Activated naive CD4-positive, alpha-beta T cell treated with anti-CD3 and anti-CD28 coated beads, Interleukin-2, amount 10 ng/mL, durations not matched to agents 7 days and 5 days (primary cell): ENCODE measurements at places on chromosomes 12 and 14.

DNA sequence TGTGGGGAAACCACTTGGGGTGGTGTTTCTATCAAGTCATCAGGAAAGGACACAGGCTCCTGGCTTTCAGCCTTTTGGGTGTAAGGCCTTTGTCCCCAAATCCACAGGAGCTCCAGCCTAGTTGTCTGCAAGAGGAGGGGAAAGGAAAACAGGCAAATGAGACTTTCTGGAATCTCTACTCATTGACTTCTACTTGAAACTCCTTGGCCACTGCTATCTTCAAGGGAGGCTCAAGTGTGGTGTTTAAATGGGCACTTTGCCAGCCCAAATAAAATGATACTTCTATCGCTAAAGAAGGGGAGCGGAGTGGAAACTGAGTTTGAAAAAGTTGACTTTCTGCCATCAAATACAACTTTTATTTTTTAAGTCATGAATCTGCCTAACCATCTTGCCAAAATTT is 445.9 kb upstream of the RGS6 start:
- H3K27me3 ChIP-seq = no peaks in the 10 kb centered on the region
- no peak overlapping the region for H3K4me3 ChIP-seq
- peaks cover 14% of the 10 kb centered on the region for H3K36me3 ChIP-seq
- no peak overlapping the region for H3K27ac ChIP-seq

- no peak for DNase-seq
- H3K27me3 ChIP-seq = no peaks in the 10 kb centered on the region
Observed at GRCh38 chr14:62777510-62777909, 267.7 kb downstream of the KCNH5 start.

DNA sequence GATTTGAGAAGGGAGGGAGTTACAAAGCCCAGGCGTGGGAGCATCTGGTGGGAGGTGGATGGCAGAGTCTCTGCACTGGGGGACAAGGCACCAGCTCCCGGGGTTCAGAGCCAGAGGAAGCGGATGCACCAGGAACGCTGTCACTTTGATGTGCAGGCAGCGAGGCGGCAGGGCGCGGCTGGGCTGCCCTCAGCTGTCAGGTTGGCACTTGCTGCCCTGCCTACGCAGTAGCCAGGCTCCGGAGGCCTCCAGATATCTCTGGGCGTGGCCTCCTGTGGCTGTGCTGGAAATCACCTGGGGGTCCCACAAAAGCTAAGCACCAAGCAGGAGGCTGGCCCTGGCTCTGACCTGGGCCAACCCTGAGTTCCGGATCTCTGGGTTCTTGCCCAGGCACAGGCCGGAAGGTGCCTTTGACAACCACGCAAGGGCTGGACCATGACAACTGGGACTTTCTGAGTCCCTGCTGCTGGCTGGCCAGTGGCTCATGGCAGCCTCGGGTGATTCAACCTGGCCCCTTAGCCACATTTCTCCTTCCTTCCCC is 62.1 kb upstream of the MAP1LC3B2 start:
- peaks cover 7% of the 10 kb centered on the region for H3K27me3 ChIP-seq
- no peaks in the 10 kb centered on the region for H3K36me3 ChIP-seq
- no peak overlapping the region for H3K27ac ChIP-seq
- H3K4me3 ChIP-seq = no peak overlapping the region
- no peak for DNase-seq

DNA sequence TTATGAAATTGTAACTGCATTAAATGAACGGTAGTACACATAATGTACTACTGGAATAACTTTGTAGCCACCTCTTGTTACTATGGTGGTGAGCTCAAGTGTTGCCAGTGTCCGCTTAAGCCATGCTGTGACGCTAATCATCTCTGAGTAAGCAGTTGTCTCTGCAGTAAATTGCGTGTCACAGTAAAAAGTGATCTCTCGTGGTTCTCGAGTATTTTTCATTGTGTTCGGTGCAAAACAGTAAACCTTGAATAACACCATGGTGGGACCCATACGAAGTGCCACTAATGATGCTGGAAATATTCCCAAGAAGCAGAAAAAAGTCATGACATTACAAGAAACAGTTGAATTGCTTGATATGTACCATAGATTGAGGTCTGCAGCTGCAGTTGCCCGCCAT is 524.8 kb downstream of the SOX5 start:
- DNase-seq = no peak
- no peak overlapping the region for H3K4me3 ChIP-seq
- no peaks in the 10 kb centered on the region for H3K4me1 ChIP-seq
- H3K36me3 ChIP-seq = no peaks in the 10 kb centered on the region

- no peaks in the 10 kb centered on the region for H3K4me1 ChIP-seq
- H3K4me3 ChIP-seq = no peak overlapping the region
- H3K27ac ChIP-seq = no peak overlapping the region
Observed at GRCh38 chr12:124233041-124233796, 61.7 kb upstream of the RFLNA start.

GRCh38 chr14:51443195-51444018 is 203.4 kb downstream of the TMX1 start:
- H3K27ac ChIP-seq = no peak overlapping the region
- H3K4me1 ChIP-seq = no peaks in the 10 kb centered on the region
- peaks cover 5% of the 10 kb centered on the region for H3K27me3 ChIP-seq
- DNase-seq = no peak
- no peaks in the 10 kb centered on the region for H3K36me3 ChIP-seq

GRCh38 chr12:89217472-89217871 is 134.8 kb downstream of the DUSP6 start:
- DNase-seq = no peak
- no peak overlapping the region for H3K4me3 ChIP-seq
- H3K36me3 ChIP-seq = peaks cover 5% of the 10 kb centered on the region
- peaks cover 4% of the 10 kb centered on the region for H3K27me3 ChIP-seq
- peaks cover 11% of the 10 kb centered on the region for H3K4me1 ChIP-seq
- H3K27ac ChIP-seq = no peak overlapping the region

DNA sequence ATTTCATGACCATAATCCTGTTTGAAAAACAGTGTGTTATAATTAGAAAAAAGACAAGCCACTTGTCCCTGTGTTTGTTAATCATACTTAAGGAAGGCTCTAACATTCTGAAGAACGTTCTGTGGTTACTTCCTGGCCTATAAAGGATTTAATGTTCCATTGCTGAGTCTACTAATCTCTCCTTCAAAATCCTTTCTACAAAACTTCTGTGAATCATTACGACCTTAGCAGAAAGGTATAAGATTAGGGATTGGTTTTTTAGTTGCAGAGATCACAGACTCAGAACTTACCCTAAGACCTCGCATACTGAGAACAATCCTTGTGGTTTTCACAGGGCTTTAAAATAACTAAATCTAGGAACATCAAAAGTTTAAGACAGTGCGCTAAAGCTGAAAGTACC is 48.3 kb downstream of the TMCC3 start:
- H3K27ac ChIP-seq = no peak overlapping the region
- H3K4me1 ChIP-seq = peaks cover 3% of the 10 kb centered on the region
- no peak for DNase-seq
- no peaks in the 10 kb centered on the region for H3K36me3 ChIP-seq
- peaks cover 34% of the 10 kb centered on the region for H3K27me3 ChIP-seq

GRCh38 chr12:15494329-15495046 is 172.2 kb downstream of the PTPRO start:
- no peak for DNase-seq
- H3K27me3 ChIP-seq = peaks cover 8% of the 10 kb centered on the region
- no peak overlapping the region for H3K4me3 ChIP-seq
- H3K27ac ChIP-seq = no peak overlapping the region

GRCh38 chr12:30286345-30286926 is 409.2 kb downstream of the IPO8 start:
- no peak overlapping the region for H3K4me3 ChIP-seq
- no peaks in the 10 kb centered on the region for H3K27me3 ChIP-seq
- no peaks in the 10 kb centered on the region for H3K36me3 ChIP-seq
- DNase-seq = no peak
- H3K27ac ChIP-seq = no peak overlapping the region

DNA sequence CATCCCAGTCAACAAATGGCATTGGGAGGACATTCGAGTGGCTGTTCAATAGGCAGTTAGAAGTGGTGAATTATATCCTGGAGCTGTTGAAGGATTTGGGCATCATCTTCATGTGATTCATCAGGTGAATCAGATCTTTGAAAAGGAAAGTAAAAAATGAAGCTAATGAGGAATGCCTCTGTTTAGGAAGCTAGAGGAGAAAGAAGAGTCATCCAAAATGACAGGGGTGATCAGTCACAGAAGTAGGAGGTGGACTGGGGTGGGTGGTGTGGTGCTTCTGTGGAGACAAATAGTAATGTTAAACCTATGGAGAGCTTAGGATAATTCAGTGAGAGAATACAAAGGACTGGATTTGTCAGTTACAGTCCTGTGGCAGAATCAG is 32.7 kb downstream of the DIP2B start:
- H3K4me3 ChIP-seq = no peak overlapping the region
- peaks cover 20% of the 10 kb centered on the region for H3K36me3 ChIP-seq
- DNase-seq = no peak
- peaks cover 28% of the 10 kb centered on the region for H3K4me1 ChIP-seq
- H3K27me3 ChIP-seq = no peaks in the 10 kb centered on the region

- H3K27me3 ChIP-seq = peaks cover 36% of the 10 kb centered on the region
- no peak for DNase-seq
- H3K36me3 ChIP-seq = no peaks in the 10 kb centered on the region
- H3K4me3 ChIP-seq = no peak overlapping the region
- H3K4me1 ChIP-seq = peaks cover 23% of the 10 kb centered on the region
Observed at GRCh38 chr12:143964-144649, 69.8 kb downstream of the SLC6A12 start.

DNA sequence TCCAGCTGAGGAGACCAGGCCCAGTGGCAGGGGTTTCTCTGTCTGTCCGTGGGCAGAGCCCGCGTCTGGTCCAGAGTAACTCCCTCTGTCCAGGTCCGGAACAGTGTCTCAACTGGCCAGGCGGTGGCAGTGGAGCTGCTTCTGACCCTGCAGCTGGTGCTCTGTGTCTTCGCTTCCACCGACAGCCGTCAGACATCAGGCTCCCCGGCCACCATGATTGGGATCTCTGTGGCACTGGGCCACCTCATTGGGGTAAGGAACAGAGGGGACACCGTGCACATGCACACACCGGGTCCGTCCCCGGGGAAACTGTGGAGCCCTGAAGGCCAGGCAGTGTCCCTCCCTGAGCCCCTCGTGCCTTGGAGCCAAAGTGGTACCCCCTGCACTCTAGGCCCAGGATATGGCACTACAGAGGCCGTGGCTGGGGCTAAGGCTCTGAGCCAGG is 1.5 kb downstream of the AQP6 start:
- no peak overlapping the region for H3K4me3 ChIP-seq
- H3K4me1 ChIP-seq = no peaks in the 10 kb centered on the region
- peaks cover 4% of the 10 kb centered on the region for H3K27me3 ChIP-seq
- H3K27ac ChIP-seq = no peak overlapping the region
- H3K36me3 ChIP-seq = no peaks in the 10 kb centered on the region

GRCh38 chr12:93015871-93016751 is 87.0 kb upstream of the EEA1 start:
- H3K4me1 ChIP-seq = no peaks in the 10 kb centered on the region
- H3K27ac ChIP-seq = no peak overlapping the region
- no peak for DNase-seq
- no peak overlapping the region for H3K4me3 ChIP-seq
- no peaks in the 10 kb centered on the region for H3K27me3 ChIP-seq

- no peaks in the 10 kb centered on the region for H3K36me3 ChIP-seq
- H3K4me1 ChIP-seq = peaks cover 72% of the 10 kb centered on the region
- peak within 1 kb of the TSS; percentile 95 for H3K27ac ChIP-seq
Observed at GRCh38 chr12:57459750-57460467, at the start of gene GLI1. Gene GLI1 (plus strand): TSS chr12:57459785. CDS start chr12:57463692, 3,907 bp downstream.

DNA sequence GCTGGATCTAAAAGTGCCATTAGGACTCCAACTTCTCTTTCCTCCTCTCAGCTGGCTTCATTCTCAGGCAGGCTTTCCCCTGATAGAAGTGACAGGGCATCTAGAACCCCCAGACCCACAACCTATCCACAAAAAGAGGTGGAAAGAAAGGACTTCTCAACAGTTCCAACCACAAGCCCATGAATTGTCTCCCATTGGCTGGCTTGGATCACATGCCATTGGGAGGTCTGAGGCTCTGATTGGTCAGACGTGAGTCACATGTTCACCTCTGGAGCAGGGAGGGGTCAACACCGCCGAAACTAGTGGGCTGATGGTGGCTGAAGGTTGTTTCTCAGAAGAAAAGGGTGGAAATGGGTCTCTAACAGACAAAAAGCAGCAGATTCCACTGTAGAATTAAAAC is 47.2 kb downstream of the DRAM1 start:
- H3K36me3 ChIP-seq = no peaks in the 10 kb centered on the region
- no peaks in the 10 kb centered on the region for H3K4me1 ChIP-seq
- no peak overlapping the region for H3K4me3 ChIP-seq
- no peak overlapping the region for H3K27ac ChIP-seq
